ENCODE measurements at places on chromosomes 4 and X. TPM values are rescaled to one million over a fixed set of nuclear protein-coding genes. Genes with fewer than 3 reads are reported as not detected.

The CENPVL1 gene
- not detected for total RNA-seq

The IGFBP7 gene
- 483 TPM for total RNA-seq

The FAM184B gene
- not detected for total RNA-seq

The MMRN1 gene
- total RNA-seq = 417 TPM

The FAM114A1 gene
- 167 TPM for total RNA-seq

The CT45A3 gene
- total RNA-seq = not detected

The NAP1L2 gene
- 0.63 TPM for total RNA-seq

Data from endothelial cell of coronary artery (primary cell).